Activated naive CD4-positive, alpha-beta T cell treated with anti-CD3 and anti-CD28 coated beads, Interleukin-2, amount 10 ng/mL, durations not matched to agents 7 days and 5 days (primary cell): ENCODE measurements at places on chromosomes 6 and 20.
A peak's percentile ranks its signal among the peaks of the same experiment; 100 is the strongest.

- peak; percentile 31 for DNase-seq
Observed at GRCh38 chr6:32589596-32590449, at the start of gene HLA-DRB1. HLA-DRB1 (minus strand) TSS chr6:32589848; CDS start chr6:32589742, 106 bp downstream.

- no peak for DNase-seq
Observed at GRCh38 chr20:23161968-23162696, 76.0 kb upstream of the CD93 start.

GRCh38 chr6:122180132-122180531 lies 219.3 kb upstream of the HSF2 start:
- no peak for DNase-seq

GRCh38 chr20:31913431-31914157 lies 38.3 kb downstream of the PDRG1 start:
- DNase-seq, result no peak

DNA sequence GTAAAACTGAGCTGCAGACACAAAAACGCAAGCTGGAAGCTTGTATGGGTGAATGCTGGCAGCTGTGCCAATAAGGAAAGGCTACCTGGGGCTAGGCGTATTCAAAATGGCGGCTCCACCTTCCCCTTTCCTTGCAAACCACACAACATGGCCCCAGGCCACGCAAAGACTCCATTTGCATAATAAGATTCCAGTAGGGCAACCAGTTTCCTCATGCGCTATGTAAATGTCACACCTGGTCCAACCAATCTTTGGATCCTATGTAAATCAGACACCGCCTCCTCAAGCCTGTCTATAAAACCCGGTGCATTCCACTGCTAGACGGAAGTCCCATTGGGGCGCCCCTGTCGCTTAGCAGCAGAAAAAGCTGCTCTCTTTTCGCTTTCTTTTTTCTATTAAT lies 505.9 kb upstream of the BTBD3 start:
- DNase-seq, result no peak

- no peak for DNase-seq
Observed at GRCh38 chr6:48136856-48137255, 25.9 kb upstream of the PTCHD4 start.

GRCh38 chr6:1001655-1002349 lies 308.9 kb upstream of the EXOC2 start:
- no peak for DNase-seq

- no peak for DNase-seq
Observed at GRCh38 chr20:3622406-3622805, 40.8 kb downstream of the GFRA4 start.

GRCh38 chr20:20712004-20712473 lies 405 bp downstream of the RALGAPA2 start:
- DNase-seq, result no peak
